ENCODE measurements at places on chromosomes 11 and 22. TPM values are rescaled to one million over a fixed set of nuclear protein-coding genes. Genes with fewer than 3 reads are reported as not detected.

SLC22A6 gene
- total RNA-seq: not detected

GRCh38 chr11:122863704-122864326 lies 18.7 kb upstream of the JHY start:
- H3K27me3 ChIP-seq: no peaks in the 10 kb centered on the region
- peaks cover 53% of the 10 kb centered on the region for H3K36me3 ChIP-seq
- H3K27ac ChIP-seq: no peak overlapping the region
- no peak for DNase-seq

GRCh38 chr11:123719452-123719851 lies 22.0 kb downstream of the ZNF202 start:
- DNase-seq: no peak
- no peaks in the 10 kb centered on the region for H3K4me1 ChIP-seq
- no peaks in the 10 kb centered on the region for H3K27me3 ChIP-seq
- no peak overlapping the region for H3K27ac ChIP-seq
- no peaks in the 10 kb centered on the region for H3K36me3 ChIP-seq
- H3K4me3 ChIP-seq: no peak overlapping the region

TBX1 gene
- total RNA-seq: not detected

DNA sequence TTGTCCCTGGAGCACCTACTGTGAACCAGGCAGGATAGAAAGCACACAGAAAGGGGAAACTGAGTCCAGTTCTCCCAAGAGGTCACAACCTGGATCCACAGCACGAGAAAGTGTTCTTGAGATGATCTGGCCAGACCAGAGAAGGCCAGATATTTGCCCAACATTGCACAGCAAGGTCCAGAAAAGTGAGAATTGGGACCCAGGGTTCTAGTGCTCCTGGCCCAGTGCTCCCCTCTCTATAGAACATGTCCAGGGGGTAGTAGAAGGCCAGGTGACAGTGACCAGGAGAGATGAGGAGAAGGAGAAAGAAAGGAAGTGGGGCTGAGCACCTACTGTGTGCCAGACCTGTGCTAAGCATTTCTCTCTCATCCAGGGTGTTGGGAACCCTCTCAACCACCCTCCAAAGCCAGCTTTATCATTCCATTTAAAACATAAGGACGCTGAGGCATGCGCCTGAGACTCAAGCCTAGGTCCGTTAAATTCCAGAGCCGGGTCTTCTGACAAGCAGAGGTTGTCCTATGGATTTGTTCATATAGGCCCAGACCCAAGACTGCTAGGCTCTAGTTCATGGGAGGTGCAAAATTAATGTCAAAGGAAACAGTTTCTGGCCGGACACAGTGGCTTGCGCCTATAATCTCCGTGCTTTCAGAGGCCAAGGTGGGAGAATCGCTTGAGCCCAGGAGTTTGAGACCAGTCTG lies 128.7 kb downstream of the MN1 start:
- DNase-seq: no peak
- H3K4me3 ChIP-seq: no peak overlapping the region
- no peak overlapping the region for H3K27ac ChIP-seq
- no peaks in the 10 kb centered on the region for H3K36me3 ChIP-seq
- H3K27me3 ChIP-seq: no peaks in the 10 kb centered on the region

All from T-cell (primary cell).